Transverse colon (tissue), 4 donors: ENCODE measurements at places on chromosomes 4 and X. TPM values are rescaled to one million over a fixed set of nuclear protein-coding genes. Genes with fewer than 3 reads are reported as not detected.

DNA sequence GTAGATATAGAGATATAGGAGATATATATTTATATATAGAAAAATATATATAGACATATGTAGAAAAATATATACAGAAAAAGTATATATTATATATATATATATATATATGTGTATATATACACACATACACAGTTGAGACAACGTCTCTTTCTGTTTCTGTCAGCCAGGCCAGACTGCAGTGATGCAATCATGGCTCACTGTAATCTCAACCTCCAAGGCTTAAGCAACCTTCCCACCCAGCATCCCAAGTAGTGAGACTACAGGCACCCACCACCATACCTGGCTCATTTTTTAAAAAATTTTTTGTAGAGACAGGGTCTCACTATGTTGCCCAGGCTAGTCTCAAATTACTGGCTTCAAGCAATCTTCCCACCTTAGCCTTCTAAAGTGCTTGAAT lies 426.3 kb downstream of the GPM6A start:
- no peak for DNase-seq

- no peak for DNase-seq
Measured at GRCh38 chr4:155706147-155706546, 39.5 kb downstream of the GUCY1A1 start.

LAMTOR3 gene
- total RNA-seq: 60.3 TPM

GRCh38 chr4:6177587-6178197 lies 22.7 kb downstream of the JAKMIP1 start:
- DNase-seq: peak; percentile 41

DNA sequence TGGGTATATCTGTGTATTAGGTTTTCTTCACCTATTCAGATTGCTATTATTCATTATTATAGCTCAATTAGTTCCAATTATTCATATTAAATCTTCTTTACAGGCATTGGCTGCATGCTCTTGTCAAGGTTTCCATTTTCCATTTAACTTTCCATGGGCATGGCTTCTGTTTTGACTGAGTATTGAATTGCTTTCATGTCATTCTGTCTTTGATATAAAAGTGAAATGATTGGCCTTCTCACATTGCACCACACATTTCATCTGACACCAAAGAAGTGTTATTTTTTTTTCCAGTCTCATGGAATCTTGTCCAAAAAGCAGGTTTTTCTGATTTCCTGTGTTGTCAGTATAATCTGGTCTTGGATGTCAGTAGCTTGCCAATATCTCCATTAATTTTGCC lies 1244.3 kb downstream of the RAPGEF2 start:
- DNase-seq: no peak

DNA sequence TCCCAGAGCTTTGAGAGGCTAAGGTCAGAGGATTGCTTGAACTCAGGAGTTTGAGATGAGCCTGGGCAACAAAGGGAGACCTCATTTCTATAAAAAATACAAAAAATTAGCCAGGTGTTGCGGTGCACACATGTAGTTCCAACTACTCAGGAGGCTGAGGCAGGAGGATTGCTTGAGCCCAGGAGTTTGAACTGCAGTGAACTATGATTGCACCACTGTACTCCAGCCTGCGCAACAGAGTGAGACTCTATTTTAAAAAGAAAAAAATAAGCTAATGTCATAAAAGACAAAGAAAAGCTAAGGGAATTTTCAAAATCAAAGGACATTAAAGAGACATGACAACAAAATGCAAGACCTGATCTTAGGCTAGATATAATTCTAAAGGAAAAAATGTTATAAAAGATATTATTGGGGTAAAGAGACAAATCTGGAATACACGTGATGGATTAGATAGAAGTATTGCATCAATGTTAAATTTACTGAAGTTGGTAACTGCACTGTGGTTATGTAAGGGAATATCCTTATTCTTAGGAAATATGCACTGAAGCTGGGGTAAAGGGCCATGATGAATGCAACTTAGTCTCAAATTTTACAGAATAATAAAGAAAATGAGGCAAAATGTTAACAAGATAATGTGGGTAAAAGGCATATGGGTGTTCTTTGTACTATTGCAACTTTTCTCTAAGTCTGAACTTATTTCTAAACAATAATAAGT lies 75.2 kb downstream of the SPRY1 start:
- DNase-seq: no peak

GRCh38 chr4:79147251-79147650 lies 178.6 kb downstream of the NAA11 start:
- DNase-seq: no peak
